ENCODE measurements at places on chromosomes 16 and 17.

DNA sequence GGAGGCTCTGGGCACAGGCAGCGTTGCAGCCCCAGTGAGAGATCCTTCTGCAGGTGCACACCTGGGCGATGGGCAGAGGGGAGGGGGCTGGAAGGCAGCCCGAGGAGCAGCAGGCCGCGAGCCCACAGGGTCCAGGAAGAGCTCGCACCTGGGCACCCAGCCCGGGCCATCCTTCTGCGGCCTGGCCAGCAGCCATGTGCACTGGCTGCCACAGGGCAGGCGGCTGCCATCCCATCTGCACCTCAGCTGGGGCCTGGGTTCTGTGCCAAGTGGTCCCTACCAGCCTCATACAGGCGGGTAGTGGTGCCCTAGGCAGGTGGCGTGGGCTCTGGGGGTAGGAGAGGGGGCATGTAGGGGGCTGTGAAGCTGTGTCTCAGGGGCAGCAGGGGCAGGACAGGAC lies 197.2 kb downstream of the RBFOX3 start:
- no peak for DNase-seq

DNA sequence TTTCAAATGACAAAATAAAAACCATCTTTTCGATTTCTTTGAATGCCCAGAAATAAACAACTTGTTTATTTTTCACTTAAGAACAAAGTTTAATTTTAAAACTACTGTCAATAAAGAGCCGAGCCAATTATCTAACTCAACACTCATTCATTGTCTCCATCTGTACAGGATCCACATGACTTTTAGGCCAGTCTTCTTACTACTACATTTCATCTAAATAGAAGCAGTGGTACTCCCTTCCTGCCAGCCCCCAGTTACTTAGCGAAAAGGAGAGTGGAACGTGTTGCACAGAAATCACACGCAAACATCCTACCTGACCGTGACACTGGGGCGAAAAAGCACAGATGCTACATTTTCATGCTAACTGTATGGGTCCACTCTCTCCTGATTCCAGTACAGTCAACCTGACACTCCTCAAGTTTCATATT lies 1.2 kb downstream of the GNA13 start:
- no peak for DNase-seq

DNA sequence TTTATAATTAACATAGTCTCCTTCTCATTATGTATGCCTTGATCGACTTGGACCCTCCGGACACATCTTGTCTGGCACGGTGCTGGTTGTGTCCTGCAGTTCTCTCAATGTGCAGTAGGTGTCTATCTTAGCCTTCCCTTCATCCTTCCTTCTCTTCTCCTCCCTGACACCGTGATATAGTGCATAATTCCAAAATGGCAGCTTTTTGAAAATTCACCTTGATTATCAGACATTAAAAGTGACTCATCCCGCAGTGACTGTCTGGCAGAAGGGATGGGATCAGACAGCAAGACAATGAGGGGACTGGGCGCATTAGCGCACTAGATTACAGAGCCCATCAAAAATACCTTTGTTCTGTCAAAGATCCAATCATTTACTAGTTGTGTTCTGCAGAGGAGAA lies 70.0 kb upstream of the PMFBP1 start:
- DNase-seq: no peak

DNA sequence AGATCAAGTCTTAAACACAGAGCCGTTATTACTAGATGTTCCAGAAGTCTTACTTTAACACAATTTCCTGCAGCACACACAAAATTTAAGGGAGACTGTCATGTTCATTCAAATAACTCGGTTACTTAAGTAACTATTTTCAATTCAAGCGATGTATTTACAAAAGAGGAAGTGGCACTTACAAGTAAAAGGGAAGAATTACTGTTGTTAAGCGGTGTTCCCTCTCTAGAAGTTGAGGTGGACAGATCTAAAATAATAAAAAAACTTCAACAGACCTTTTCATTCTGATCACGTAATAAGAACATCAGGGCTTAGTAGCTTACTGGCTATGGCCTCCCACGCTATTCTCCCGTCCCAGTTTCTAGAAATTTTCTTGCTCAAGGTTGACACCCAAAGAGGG lies 26.2 kb upstream of the TXNDC11 start:
- DNase-seq: no peak

DNA sequence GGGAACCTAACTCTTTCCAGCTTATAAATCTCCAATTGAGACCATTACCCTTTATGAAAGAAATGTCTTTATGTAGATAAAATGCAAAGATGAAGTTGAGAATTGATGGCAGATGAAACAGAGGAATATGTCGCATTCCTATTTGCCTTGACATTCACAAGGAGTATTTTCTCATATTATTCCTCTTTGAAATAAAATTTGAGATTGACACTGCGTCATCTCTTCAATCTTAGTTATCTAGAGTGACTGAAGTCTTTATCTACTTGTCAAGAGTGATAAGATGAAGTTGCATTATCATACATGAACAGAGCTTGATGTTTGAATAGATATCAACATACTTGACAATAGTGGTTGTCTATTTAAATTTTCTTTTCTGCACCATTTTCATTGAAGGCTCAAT lies 574.4 kb upstream of the SOX9 start:
- no peak for DNase-seq

- DNase-seq: no peak
Observed at GRCh38 chr17:11561281-11561680, 37.0 kb upstream of the DNAH9 start.

DNA sequence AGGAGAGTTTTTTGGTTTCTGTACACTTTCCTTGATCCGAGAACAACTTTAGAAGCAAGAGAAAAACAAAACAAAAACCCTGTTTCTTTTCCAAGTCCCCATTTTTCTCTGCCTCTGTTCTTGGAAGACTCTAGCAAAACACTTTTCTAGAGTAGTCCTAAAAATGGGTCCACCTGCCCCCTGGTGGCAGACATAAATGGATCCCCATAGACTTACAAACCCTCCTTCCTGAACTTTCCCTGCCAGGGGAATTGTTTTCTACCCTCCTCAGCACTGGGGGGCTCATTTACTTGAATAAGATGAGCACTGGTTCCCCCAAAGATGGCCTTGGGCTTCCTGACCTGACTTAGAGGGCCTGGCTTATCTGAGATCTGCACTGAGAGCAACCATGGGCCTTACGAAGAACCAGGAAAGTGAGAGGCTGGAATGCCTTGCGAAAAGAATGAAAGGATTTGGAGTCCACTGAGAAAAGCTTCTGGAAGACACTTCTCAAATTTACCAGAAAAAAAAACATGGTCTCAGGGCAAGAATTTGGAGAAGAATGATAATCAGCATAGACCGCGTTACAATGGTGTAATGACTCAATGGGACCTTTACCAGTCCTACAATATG lies 48.0 kb upstream of the CDYL2 start:
- DNase-seq: no peak

- no peak for DNase-seq
Observed at GRCh38 chr16:48112600-48112999, 43.2 kb downstream of the ABCC12 start.

GRCh38 chr17:62852195-62852594 lies 44.1 kb upstream of the MARCHF10 start:
- no peak for DNase-seq

GRCh38 chr16:56841233-56841632 lies 23.8 kb upstream of the SLC12A3 start:
- DNase-seq: no peak
